ENCODE measurements at places on chromosomes 13 and 19.

- DNase-seq = no peak
Measured at GRCh38 chr19:944663-945241, 18.9 kb downstream of the ARID3A start.

DNA sequence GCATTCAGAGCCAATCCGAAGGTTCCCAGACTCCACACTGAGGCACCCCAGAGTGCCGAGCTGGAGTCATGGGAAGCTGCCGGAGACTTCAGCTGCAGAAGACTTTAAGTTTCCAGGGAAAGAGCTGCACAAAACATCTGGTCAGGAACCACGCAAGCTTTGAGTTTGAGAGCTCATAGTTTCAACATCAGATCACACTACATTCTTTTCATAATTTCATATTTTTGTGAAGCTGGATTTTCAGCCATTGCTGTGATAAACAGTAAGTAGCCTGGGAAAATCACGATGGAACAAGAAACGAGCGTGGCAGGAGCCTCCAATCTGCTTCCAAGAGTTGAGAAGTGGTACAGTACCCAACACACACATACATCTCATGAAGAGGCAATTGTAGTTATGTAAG, 25.5 kb upstream of the ATP12A start:
- no peak for DNase-seq

DNA sequence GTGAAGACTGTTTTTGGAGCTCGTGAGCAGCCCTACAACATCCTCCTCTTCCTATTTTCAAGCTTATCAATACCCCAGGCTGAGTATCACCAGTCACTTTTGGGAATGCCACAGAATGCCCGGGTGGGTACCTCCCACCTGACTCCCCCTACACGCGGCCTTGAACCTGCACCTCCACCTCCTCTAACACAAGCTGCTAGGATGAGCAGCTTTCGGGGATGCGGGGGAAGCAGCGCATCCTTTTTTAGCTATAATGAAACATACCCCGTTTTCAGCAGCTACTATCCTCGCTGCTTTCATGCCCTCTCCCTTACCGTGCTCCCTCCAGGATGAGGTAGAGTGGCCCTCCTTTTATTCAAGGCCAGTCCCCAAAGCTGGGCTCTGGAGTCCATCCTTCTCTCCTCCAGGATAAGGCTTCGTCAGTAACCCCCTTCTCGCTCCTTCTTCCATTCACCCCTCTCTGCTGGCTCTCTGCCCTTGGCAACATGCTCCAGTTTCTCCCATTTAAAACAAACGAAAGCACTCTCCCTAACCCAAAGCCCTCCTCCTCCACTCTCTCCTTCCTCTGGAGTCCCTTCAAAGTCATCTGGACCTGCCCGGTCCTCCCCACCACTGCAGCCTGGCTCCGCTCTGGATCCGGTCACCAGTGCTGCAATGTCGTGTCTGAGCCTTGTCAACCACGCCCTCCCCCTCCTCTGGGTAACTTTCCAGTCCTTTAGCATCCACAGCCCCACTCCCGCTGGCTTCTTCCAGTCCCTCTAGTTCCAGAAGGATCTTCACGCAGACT, 55.3 kb downstream of the STK24 start:
- DNase-seq = no peak

- DNase-seq = no peak
Measured at GRCh38 chr19:54506079-54506478, 3.4 kb downstream of the LAIR2 start.
